ENCODE measurements at places on chromosomes 6 and 20.

DNA sequence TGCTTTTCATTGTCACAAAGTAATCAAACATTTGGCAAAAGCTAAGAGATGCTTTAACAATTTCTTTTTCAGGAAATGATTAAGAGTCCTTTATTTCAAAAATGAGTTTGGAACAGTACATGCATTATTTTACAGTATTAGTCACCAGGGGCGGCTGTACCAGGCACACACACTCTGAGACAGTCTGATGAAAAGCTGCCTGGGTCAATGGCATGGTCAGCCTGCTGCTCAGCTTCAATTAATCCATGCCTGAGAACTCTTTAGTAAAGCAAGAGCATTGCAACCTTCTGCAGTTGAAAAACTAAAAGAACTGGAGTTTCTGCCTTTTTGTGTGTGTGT, 105.5 kb downstream of the TULP4 start:
- no peak for DNase-seq

DNA sequence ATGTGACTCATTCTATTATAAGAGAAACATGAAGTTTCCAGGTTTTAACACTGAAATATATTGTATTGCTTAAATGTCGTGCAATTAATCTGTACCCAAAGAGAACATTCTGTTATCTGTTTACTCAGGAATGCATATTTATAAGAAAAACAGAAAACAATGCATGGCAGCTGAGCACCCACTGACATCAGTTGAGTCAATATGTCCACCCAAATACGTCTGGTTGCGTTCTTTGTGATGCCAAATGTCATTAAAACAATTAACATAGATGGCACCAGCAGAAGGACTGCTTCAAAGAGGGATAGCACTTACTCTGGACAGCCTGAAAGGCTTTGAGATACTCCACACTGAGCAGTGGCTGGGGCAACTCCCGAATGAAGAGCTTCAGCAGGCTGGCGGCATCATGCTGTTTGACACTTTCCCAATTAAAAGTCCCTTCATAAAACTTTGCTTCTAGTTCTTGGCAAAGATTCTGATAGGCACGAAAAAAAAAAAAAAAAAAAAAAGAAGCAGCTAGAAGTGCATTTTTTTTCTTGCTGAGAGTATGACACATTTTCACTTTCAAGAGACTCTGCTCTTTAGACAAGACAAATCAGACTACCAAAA, 102.3 kb downstream of the ARHGAP18 start:
- no peak for DNase-seq

DNA sequence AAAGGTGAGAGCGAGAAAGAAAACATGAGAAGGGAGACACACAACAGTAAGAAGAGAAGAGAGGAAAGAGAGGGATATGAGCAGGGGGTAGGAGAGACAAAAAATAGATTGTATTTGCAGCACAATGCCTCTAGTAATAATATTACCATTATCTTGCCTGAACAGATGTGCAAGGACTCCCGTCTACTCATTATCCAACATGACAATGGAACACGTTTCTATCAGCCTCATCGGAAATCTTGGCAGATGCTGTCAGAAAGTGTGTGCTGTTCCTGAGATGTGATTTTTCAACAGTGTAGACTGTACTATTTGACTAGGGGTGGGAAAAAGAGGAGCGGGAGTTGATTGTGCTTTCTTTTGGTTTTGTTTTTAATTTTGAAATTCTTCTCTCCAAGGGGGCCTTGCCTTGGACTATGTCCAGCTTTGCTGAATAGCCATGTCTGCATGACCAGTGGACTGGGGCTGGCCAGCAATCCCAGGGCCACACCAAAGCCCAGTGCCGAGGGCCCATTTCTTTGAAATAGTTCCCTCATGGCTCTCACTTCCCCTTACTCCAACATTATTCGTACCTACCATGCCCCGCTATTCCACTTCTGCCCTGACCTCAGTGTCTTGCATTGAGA, 11.3 kb upstream of the TRAM2 start:
- no peak for DNase-seq

- DNase-seq = no peak
Observed at GRCh38 chr6:13357551-13358075, 29.3 kb upstream of the TBC1D7 start.

DNA sequence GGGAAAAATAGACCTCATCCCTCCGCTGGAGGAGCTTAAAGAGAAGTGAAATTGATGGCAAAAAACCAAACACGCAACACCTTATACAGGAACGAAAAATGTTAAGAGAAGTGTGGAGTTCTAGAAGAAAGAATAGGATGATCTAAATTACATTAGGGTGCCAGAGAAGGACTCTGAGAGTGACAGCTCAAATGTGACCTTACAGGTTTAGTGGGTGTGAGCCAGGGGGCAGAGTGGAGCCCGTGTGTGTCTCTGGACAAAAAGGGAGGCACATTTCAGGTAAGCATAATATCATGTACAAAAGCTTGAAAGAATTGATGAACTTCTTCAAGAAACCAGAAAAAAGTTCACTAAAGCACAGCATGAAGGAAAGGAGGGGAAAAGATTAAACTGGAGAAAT, 20.8 kb downstream of the HLA-DRA start:
- DNase-seq = no peak

- no peak for DNase-seq
Observed at GRCh38 chr6:168715643-168716481, 274.9 kb downstream of the SMOC2 start.

GRCh38 chr6:41122373-41122772, 31.8 kb downstream of the TREML1 start:
- no peak for DNase-seq

DNA sequence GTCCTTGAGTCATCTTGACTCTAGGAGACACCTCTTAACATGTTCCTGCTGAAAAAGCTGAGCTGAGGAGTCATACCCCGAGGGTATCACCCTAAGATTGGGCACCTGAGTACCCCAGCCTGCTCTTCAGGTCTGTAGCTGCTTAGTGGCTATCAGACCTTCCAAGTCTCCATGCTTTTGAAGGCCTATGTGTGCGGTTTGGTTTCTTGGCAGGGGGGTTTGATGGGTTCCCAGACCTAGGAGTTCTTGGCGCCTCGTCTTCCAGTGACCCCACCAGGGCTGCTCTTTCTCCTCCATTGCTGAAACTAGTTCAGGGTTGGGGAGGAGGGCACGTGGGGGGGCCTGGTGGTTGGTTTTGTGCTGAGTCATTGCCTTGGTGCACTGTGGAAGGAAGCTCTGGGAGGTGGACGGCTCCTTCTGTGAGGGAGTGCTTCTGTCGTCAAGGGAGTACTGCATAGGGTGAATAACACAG, 20.1 kb downstream of the IGF2R start:
- no peak for DNase-seq

Measured in stimulated activated CD4-positive, alpha-beta T cell treated with anti-CD3 and anti-CD28 coated beads, TNF-alpha, amount 100 ng/mL, for 4 hours (primary cell).